ENCODE measurements at places on chromosomes 7 and 10.

- DNase-seq: no peak
Observed at GRCh38 chr7:51080622-51081269, 235.9 kb downstream of the COBL start.

DNA sequence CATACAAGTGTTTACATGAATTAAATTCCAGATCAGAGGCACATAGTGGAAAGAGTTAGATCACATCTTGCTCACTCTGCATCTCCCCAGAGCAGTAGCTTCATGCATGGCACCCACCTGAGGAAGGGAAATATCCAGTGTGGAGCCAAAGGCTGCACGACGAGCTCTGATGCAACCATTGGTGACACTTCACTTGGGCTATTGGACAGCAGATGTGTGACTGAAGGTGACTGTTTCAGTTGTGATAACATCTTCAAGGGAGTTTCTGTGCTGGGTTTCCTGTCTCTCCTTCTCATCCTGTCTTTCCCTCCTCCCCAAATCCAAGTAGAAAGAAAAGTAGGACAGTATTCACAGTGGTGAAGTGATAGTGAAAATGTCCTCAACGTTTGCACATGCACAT is 115.0 kb downstream of the TAF3 start:
- DNase-seq: no peak

DNA sequence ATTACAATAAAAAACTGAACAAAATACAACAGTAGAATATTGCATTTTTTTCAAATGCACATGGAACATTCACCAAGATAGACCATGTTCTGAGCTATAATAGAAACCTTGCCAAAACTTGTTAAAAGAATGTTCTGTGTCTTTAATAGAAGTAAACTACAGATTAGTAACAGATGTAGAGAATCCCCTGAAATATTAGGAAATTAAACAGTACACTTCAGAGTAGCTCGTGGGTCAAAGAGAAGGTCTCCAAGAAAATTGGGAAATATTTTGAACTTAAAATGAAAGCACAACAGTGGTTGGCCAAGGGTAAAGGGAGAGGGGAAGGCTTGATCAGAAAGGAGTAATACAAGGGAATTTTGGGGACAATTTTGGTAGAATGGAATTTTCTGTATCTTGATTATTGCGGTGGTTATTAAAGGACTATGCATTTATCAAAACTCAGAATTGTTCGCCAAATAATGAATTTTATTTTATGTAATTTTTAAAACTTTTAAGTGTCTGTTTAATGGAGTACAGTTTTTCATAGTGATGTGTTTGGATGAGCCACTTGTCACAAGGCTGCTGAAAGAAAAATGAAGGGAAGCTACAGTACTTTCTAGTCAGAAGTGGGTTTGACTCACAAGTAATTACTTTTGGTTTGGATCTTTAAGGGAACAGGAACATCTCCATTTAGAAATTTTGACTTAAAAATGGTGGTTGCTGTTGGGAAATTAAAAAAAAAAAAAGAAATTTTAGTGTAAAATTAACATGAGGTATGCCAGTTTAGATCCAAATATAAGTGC is 10.2 kb downstream of the PLEKHA8 start:
- no peak for DNase-seq

DNA sequence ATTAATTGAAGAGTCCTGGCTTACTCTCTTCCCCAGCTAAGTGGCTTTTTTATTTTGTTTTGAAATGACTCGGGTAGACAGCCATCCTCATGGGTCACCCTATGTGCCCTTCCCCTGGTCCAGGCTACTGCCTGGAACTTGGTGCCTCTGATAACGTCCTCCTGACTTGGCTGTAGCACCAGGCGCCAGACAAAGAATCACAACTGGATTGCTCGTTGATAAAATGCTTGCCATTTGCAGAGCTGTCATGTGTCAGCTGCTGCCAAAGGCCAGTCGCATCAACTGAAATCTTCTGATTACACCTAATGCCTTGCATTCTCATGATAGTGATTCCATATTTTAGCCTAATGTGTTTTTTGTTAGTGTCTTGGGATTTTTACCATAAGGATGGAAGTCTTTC is 27.4 kb upstream of the ABLIM1 start:
- no peak for DNase-seq

GRCh38 chr10:50961297-50961696 is 75.9 kb upstream of the A1CF start:
- DNase-seq: no peak

DNA sequence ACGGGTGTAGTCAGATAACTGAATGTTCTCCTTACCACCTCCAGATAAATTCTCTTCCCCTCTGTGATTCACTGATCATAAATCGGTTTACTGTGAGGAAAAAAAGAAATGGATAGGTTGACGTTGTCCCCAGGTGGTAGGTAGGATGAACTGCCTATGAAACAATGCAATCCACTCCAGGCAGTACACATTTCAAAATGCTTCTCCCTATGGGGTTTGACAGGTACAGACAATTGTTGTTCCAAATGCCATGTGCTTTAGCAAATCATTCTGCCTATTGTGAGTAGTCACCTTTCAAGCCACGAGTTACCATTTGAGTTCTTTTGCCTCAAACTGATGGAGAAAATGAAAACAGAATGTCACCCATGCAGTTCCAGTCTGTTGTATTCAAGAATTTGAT is 21.8 kb downstream of the VIM start:
- DNase-seq: no peak

- no peak for DNase-seq
Observed at GRCh38 chr10:45091968-45092367, 91.2 kb downstream of the ZNF22 start.

- DNase-seq: no peak
Observed at GRCh38 chr7:146956853-146957252, 840.3 kb downstream of the CNTNAP2 start.

DNA sequence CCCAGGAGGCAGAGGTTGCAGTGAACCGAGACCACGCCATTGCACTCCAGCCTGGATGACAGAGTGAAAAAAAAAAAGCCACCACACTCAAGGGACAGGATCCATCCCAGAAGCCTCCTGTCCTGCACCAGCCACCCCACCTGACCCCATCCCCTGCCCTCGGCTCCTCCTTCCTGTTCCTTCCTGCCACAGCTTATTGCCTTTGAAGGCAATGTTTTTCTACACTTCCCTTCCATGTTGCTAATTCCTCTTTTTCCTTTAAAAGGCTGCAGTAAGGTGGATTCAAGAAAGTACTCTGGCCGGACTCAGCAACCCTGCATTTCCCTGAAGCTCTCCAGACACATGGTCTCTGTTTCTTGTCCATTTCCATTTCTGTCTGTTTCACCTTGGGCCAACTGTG is 80.9 kb downstream of the FAM171A1 start:
- DNase-seq: no peak

DNA sequence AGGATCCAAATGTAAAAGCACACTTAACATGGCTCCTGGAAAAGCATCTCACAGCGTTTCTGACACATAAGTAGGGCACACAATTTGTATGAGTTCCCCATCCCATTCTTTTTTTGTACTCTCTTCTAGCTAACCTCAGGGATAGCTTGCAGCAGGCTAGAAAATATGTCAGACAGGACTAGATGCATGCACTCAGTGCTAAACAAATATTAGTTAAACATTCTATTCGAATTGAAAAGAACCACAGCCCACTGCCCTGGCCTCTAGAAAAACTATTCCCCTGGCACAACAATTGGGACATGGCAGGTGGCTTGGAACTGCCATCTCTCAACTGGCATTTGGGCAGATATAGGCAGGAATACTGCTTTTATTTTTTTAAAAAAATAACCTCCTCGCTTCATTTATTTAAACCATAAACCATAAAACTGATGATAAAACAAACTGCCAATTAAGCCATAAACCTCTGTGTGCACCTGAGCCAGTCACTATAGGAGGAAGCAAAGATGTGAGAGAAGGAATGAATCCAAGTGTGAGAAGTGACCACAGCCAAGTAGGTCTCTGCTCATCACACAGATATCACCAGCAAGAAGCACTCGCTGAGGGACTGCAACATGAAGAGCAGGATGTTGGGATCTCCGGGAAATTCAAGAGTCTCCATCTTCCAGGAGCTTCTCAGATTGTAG is 394.1 kb downstream of the NEBL start:
- no peak for DNase-seq

GRCh38 chr10:103548581-103549348 is 55.3 kb downstream of the NEURL1 start:
- no peak for DNase-seq

DNA sequence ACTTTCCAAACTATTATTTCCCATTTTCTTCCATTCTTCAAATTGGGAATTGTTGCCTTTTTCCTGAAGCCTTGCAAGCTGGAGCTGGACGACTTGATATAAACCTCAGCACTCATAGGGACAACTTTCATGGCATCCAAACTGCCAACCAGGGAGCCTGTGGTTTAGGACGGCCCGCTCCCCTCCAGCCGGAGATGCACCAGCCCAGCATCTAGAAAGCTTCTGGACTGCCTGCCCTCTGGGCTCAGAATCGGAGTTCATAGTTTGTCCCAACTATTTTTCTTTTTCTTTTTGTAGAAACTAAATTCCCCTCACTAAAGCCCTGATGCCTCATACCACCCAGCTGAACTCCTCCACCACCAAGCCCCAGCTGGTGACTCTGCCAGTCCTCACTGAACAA is 200.3 kb downstream of the DNAJB6 start:
- DNase-seq: no peak

- DNase-seq: no peak
Observed at GRCh38 chr7:134153493-134154136, 26.5 kb downstream of the LRGUK start.

Measured in hematopoietic multipotent progenitor cell treated with erythropoietin and hydrocortisone succinate and interleukin-3 and kit ligand, for 17 days (in vitro differentiated cells).